Right ventricle myocardium inferior (tissue), 1 donor: ENCODE measurements at places on chromosomes 6 and 20. TPM values are rescaled to one million over a fixed set of nuclear protein-coding genes. Genes with fewer than 3 reads are reported as not detected.

Gene FAM184A
- 2.4 TPM for total RNA-seq

Gene NEURL2
- 5.0 TPM for total RNA-seq

Gene IRF4
- 0.68 TPM for total RNA-seq

Gene TRIM31
- total RNA-seq: not detected

Gene RAB44
- total RNA-seq: 0.08 TPM

Gene SPEF1
- 0.14 TPM for total RNA-seq

DNA sequence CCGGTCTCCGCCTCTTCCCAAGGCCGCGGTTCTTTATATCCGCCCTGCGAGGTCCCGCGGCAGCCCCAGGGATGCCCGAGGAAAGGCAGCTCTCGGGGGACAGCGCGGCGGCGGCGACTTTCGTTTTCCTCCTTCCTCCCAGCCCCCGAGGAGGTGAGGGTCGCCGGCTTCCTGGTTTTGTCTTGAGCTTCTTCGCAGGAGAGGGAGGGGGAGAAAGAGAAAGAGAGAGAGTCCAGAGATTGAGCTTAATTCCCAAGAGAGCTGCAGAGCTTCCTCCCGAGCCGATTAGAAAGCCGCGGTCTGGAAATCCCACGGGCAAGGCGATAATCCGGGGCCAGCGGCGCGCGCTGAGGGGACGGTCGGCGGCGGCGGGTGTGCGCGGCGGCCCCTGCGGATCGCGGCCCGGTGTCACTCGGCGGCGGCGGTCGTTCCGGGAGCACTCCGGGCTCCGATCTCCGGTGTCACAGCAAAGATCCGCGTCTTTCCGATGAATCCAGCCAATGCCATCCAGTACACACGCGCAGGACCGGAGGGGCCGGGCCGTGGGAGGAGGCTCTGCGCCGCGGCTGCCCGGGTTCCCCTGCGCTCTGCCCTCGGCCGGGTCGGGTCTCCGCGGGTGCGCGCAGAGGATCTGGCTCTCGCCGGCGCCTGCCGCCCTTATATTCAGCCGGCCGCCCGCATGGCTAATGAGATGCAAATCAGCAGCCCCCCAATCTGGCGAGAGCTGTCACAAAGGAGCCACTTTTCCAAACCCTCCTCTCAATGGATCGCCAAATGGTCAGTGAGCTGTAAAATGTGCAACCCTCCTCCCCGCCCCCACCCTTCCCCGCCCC is at the start of gene DLL1:
DLL1 (minus strand) TSS at position 783 of the 833 bp plus-strand sequence. CDS start 939 bp downstream, outside the sequence.
- no peak for DNase-seq

GRCh38 chr6:142612956-142613355 is 311.1 kb downstream of the ADGRG6 start:
- no peak for DNase-seq

DNA sequence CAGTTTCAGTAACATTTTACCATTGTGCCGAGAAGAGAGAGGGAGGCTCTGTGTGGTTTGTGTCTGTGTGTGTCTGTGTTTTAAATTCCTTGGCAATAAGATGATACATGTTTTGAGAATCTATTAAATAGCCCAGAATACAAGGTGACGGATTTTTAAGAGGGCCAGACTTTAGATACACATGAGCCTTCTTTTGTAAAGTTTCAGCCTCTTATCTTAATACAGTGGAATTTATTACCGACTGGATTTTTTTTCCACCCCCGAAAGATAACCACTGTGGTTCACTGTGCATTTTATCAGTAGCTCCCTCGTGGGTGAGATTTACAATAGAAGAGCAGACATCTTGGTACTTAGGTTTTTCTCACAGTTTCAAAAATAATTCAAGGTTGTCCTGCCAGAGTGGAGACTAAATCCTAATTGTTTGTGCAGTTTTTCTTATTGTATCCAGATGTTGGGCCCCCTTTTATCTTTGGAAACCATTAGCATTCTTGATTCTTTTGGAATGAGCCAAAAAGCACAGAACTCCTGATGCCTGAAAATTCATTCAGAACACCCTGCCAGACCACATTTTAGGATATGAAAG is 49.9 kb downstream of the STK4 start:
- no peak for DNase-seq

DNA sequence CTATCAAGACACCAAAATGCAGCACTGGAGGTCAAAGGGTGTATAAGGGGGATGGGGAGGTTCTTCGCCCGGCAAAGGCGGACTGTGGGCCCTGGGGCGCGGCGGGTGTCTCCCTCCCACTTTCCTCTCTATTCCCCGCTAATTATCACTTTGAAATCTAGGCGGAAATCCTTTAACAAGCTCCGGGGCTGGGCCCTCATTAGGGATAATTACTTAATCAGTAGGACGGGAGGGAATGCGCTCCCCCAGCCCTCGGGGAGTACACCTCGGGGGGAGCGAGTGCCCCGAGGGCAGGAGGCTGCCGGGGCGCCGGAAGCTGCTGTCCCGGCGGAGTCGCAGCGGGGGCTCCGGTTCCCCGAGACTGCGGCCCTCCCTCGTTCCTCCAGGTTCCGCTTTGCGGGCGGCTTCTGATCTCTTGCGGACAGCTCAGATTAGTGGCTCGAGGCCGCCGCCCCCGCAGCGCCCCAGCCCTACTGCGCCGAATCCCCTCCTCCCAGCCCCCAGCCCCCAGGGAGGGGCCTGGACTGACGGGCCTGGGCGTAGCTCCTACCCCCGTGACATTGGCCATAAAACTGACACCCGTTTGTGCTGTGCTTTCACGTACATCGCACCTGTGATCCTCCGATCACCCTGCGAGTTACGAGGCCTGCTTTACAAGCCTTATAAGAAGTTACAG is 14.7 kb downstream of the MUCL3 start:
- peak; percentile 82 for DNase-seq

DNA sequence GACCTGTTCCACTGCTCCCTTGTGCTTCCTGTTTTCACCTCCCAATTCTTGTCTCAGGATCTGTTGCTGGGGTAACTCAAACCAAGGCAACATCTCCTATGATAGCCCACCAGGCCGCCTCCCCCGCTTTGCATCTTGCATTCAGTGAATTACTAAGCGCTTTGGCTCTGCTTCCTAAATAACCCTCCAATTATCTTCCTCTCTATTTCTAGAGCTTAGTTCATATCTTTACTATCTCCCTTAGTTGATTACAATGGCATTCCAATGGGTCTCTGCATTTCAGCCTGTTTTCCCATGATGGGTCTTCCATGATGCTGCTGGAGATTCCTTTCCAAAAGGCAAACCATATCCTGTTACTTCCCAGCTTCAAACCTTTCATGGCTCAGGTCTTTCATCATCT is 117.2 kb upstream of the FERMT1 start:
- no peak for DNase-seq

DNA sequence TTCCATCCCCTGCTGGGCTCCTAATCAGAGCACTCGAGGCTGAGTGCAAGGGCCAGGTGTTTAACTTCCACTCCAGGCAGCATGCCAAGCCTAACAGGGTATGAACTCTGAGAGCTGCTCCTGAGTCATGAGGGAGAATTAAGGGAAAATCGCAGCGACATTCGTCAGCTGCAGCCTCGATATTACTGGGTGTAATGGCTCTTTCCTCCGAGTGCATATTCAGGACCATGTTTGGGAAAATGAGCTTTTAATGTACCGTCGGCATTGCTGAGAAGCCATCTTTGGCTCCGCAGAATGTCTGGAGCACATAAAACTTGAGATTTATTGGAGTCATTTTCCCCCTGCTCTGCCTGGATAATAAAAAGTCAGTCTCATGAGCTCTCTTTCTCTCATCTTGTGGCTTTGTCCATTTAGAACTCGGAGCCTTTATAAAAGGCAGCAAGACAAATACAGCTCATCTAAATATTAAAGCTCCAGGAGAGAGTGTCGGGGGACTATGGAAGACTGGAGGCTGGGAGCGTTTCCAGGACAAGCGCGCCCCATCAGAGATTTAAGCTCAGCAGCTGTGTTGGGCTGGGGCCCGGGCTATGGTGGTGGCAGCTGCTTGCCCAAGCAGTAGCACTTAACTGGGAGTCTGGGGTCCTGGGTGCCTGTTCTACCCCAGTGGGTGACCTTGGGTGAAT is 103.7 kb downstream of the TOX2 start:
- no peak for DNase-seq

- DNase-seq: no peak
Observed at GRCh38 chr6:131367206-131367873, 205.7 kb upstream of the ARG1 start.

- DNase-seq: no peak
Observed at GRCh38 chr20:43028470-43028869, 161.2 kb downstream of the PTPRT start.

DNA sequence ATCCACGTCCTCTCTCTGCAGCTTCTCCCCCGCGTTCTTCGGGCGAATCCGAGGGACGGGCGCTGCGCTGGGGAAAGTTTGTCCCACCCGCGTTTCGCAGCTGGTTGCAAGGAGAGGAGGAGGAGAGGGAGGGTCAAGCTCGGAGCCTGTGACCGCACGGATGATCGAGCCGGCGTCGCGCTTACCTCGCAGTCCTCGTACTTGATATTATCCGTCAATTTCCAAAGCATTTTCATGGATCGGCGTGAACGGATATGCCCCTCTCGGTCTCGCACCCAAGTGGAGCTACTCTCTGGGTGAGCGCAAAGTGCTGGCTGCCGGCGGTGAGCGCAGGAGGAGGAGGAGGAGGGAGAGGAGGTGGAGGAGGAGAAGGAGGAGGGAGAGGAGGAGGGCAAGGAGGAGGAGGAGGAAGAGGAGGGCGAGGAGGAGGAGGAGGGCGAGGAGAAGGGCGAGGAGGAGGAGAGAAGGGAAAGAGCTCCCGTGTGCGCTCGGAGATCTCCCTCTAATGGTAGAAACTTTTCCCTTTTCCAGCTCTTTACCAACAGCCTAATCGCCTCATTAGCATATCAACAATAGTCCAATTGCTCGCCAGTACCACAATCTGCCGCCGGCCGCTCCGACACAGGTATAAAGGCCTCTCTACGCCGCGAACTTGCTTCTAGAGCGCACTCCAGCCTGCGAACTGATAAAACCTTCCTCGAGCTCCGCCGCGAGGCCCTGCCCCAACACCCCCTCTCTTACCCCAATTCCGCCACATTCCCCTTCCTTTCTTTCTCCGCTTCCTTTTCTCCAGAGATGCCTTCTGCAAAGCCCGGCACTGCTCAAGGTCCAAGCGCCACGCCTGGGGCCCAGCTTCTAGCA is at the start of gene TFAP2A:
TFAP2A (minus strand) TSS at position 319 of the 861 bp plus-strand sequence; CDS start at position 236, 83 bp downstream.
- no peak for DNase-seq

DNA sequence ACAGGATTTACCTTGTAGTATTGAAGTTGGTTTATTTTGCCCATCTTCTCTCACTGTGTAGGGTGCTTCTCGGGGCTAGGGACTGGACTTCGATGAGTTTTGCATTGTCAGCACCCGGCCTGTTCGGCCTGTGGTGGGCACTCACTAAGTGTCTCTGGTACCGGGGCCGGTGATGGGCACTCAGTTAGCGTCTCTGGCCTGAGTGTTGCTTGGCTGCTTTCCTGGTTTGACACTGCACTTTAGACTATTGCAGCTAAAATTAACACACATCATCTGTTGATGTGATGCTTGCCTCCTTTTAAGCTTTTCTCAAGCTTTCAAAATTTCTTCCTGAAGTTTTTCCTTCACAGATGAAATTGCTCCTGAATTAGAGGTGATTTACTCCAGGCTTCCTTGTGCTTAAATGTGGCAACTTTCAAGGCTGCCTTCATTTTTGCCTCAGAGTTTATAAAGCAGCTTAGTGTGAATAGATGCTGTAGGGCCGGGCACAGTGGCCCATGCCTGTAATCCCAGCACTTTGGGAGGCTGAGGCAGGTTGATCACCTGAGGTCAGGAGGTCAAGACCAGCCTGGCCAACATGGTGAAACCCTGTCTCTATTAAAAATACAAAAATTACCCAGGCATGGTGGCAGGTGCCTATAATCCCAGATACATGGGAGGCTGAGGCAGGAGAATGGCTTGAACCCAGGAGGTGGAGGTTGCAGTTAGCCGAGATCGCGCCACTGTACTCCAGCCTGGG is 41.7 kb upstream of the TULP4 start:
- no peak for DNase-seq
